ENCODE measurements at places on chromosomes 11 and 22.

DNA sequence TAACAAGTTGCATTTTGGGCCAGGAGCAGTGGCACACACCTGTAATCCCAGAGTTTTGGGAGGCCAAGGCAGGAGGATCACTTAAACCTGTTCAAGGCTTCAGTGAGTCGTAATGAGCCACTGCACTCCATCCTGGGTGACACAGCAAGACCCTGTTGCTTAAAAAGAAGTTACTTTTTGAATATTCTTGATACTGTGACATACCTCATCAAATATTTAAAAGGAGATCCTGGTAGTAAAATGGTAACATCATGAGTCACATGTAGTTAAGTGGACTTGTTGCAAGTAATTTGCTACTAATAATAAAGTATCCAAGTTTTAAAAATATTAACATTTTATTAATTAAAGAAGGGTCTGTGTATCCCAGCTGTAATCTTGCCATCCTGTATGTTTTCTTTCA lies 18.3 kb downstream of the HMGXB4 start:
- no peak for DNase-seq

DNA sequence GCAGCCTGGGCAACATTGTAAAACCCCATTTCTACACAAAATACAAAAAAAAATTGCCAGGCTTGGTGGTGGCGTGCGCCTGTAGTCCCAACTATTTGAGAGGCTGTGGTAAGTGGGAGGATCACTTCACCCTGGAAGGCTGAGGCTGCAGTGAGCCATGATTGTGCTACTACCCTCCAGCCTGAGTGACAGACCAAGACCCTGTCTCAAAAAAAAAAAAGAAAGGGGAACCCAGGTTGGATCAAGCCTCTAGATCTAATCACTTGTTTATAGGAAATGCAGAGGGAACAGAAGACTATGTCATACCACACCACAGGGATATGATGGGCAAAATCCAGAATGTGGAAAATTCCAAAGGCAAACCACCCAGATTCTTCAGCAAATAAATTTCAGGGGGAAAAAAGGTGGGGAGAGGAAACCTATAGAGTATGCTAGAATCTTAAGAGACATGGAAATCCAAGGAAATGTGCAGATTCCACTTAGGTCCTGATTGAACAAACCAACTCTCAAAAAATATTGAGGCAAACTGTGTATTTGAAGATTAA lies 16.5 kb upstream of the MALAT1 start:
- DNase-seq, result no peak

GRCh38 chr11:60592601-60593000 lies 77.4 kb downstream of the MS4A13 start:
- no peak for DNase-seq

DNA sequence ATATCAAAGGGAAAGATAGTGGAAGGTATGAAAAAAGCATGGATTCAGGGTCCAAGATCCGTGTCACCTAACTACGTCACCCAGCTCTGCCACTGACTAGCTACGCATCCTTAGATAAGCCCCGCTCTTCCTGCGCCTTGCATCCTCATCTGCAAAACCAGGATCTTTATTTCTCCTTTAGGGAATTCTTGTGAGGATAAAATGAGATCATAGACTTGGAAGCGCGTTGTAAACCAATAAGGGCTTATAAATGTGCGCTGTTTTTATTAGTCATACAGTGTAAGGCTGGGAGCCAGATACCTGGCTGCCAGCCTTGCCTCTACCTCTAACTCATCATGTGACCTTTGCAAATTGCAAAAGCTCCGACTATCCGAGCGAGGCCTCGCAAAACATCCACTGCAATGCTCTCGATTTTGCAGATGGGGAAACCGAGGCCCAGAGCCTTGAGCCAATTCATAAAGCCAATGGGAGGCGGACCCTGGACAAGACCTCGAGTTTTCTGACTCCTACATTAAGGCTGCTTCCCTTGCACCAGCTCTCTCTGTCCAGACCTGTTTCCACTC lies 753 bp downstream of the PRPF19 start:
- DNase-seq, result no peak

Measured in NCI-H774 (cell line).